ENCODE measurements at places on chromosomes 12 and 14. TPM values are rescaled to one million over a fixed set of nuclear protein-coding genes. Genes with fewer than 3 reads are reported as not detected.
A peak's percentile ranks its signal among the peaks of the same experiment; 100 is the strongest.

- H3K4me1 ChIP-seq: peaks cover 92% of the 10 kb centered on the region
- H3K27ac ChIP-seq: peak overlapping the region; percentile 76
These were observed 10.9 kb downstream of the BTG1 start for GRCh38 chr12:92134638-92135274.

- no peaks in the 10 kb centered on the region for H3K4me1 ChIP-seq
- DNase-seq: no peak
- no peaks in the 10 kb centered on the region for H3K36me3 ChIP-seq
- no peak overlapping the region for H3K27ac ChIP-seq
These were observed 37.8 kb downstream of the SLCO1A2 start for GRCh38 chr12:21296751-21297406.

GRCh38 chr12:41277100-41277945 lies 89.2 kb downstream of the PDZRN4 start:
- no peaks in the 10 kb centered on the region for H3K27me3 ChIP-seq
- no peak for DNase-seq
- H3K36me3 ChIP-seq: no peaks in the 10 kb centered on the region
- no peak overlapping the region for H3K27ac ChIP-seq

KCNC2 gene
- not detected for total RNA-seq

SLCO1A2 gene
- 2.5 TPM for total RNA-seq

Measured in spleen (tissue), 13 donors.